WTC11 (cell line): ENCODE measurements at places on chromosomes 1 and 21.

DNA sequence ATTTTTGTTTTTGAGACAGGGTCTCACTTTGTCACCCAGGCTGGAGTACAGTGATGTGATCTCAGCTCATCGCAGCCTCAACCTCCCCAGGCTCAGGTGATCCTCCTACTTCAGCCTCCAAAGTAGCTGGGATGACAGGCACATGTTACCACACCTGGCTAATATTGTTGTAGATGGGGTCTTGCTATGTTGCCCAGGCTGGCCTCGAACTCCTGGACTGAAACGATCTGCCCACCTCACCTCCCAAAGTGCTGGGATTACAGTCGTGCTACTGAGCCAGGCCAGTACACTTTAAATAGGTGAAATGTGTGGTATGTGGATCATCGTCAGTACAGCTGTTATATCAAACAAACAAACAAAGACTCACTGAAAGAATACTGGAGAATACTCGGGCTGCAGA is 35.0 kb upstream of the GPR153 start:
- DNase-seq, result no peak
- peaks cover 18% of the 10 kb centered on the region for H3K36me3 ChIP-seq
- no peak overlapping the region for H3K27ac ChIP-seq
- no peak overlapping the region for H3K4me3 ChIP-seq

DNA sequence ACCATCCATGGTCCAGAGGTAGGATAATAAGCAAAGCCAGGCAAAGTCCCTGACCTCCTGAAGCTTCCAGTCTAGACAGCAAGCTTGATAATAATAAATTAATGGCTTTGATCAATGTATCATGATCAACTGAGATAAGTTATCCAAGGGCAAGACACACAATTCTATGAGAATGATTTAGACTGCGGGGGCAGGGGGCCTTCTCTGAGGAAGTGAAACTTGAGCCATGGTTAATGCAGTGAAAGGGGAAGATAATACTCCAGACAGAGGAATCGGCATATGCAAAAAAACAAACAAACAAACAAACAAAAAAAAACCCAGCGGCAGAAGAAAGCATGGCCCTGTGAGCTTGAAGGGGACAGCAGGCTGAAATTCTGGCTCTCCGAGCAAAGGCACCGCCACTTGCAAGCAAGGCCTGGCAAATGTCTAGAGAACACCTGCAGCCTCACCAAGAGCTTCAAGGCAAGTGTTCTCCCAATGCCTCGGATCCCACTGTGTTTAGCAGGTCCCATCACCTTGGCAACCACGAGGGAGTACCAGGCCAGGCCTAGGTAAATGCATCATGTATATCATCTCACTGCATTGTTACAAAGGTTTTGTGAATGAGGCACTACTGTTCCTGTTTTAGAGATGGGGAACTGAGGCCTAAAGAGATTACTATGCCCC is 24.9 kb downstream of the CSMD2 start:
- peak overlapping the region; percentile 64; the same call in 1 of the 2 replicates for H3K27ac ChIP-seq
- H3K36me3 ChIP-seq, result peaks cover 2% of the 10 kb centered on the region; the same call in 1 of the 2 replicates
- DNase-seq, result no peak
- H3K4me1 ChIP-seq, result peaks cover 25% of the 10 kb centered on the region
- H3K27me3 ChIP-seq, result no peaks in the 10 kb centered on the region
- no peak overlapping the region for H3K4me3 ChIP-seq

DNA sequence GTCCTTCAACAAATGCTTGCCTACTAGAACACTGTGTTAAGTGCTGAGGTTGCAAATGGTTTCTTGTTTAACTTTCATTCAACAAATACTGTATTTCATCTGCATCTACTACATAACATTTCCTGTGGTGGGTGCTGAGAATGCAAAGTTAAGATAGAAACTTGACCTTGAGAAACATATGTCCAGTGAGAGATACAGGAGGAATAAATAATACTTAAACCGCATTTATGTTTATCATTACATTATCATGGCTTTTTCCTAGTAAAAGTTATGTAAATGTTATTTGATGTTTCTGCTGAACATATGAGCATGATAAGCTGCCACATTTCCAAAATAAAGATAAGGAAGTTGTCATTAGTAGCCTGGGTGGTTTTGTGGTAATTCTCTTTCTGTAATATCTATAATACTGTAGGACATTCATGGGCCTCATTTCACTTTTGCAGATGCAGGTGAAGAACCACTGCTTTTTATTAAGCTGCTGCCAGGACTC is 590.4 kb downstream of the PLPP3 start:
- H3K36me3 ChIP-seq, result no peaks in the 10 kb centered on the region
- no peak for DNase-seq
- peaks cover 7% of the 10 kb centered on the region for H3K4me1 ChIP-seq
- no peak overlapping the region for H3K4me3 ChIP-seq
- H3K27me3 ChIP-seq, result peaks cover 23% of the 10 kb centered on the region
- H3K27ac ChIP-seq, result no peak overlapping the region

DNA sequence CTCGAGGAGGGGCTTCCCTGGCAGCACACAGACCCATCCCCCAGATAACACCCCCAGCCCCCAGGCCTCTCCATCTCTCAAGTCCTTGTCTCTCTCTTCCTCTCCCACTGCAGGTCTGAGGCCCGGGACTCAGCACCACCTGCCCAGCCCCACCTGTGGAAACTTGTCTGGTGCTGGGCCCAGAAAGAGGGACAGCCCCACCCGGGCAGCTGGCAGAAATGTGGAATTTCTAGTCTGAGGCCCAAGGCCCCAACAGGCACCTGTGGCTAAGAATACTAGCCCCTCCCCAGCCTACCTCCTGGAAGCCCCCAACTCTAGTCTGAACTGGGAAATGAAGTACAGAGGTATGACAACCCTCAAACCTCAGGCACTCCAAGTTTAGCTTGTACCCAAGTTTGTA is 15.4 kb downstream of the TTC39A start:
- H3K27me3 ChIP-seq, result no peaks in the 10 kb centered on the region; the same call in 1 of the 2 replicates
- H3K4me3 ChIP-seq, result no peak overlapping the region
- no peak overlapping the region for H3K27ac ChIP-seq
- peaks cover 10% of the 10 kb centered on the region for H3K4me1 ChIP-seq
- DNase-seq, result no peak

- no peak overlapping the region for H3K27ac ChIP-seq
- peaks cover 6% of the 10 kb centered on the region for H3K4me1 ChIP-seq
- peaks cover 63% of the 10 kb centered on the region for H3K36me3 ChIP-seq
- no peaks in the 10 kb centered on the region for H3K27me3 ChIP-seq
These were observed 17.4 kb upstream of the DIP2A start for GRCh38 chr21:46441331-46441730.
